ENCODE measurements at places on chromosomes 2 and 18.

GRCh38 chr18:34786162-34786741 lies 76.2 kb downstream of the DTNA start:
- DNase-seq: no peak

- peak; percentile 89 for DNase-seq
Observed at GRCh38 chr2:45889053-45889452, 237.6 kb downstream of the PRKCE start.

DNA sequence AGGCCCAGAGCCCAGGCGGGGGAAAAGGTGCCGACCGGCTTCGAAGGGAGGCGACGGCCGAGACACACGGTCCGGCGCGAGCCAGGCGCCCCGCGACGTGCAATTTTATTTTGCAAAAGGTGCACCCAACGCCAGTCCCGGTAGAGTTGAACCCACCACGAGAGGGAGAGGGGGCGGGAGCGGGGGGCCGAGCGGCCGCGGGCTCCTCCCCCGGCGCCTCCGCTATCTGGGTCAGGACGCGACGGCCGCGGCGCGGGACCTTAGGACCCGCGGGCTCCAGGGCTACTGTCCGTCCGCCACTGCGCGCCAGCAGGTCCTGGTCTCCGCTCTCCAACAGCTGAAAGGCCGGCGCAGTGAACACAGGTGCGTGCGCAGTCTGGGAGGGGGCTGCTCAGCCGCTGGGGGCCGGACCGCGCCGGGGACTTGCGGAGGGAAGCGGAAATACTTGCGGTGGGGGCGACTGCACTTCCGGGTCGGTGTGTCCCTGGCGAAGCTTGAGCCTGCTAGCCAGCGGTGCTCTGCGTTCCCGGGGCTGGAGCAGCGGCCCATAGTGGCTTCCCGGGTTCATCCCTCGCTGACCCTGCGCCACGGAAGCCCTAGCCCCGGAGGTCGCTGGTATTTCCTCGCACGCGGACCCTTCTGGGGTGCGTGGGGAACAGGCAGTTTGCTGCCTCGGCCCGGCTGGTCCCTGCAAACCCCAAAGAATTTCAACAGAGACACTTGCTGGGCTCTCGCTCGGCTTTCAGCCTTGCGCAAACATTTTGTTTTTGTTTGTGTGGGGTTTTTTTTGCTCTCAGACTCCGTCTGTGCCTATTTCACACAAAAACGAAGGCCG lies at the start of gene RMDN2:
Gene RMDN2, plus strand, starts transcription at position 225 of the 835 bp plus-strand sequence. CDS start 3,991 bp downstream, outside the sequence.
- DNase-seq: peak; percentile 70

- DNase-seq: no peak
Observed at GRCh38 chr18:67954594-67954993, 438.1 kb upstream of the DSEL start.

DNA sequence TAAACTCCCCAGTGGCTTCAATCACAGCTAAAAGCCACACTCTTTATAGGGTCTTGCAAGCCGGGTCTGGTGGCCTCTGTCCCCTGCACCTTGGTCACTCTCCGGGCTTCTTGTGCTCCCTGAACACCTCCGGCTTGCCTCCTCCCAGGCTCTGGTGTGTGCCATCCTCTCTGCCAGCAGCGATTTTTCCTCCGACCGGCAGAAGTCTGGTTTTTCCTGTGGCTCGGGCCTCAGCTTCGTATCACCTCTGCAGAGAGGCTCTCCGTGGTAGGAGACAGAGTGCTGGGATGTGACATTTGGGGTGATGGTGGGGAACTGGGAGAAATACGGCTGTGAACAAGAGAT lies 58.8 kb upstream of the HPCAL1 start:
- DNase-seq: no peak

DNA sequence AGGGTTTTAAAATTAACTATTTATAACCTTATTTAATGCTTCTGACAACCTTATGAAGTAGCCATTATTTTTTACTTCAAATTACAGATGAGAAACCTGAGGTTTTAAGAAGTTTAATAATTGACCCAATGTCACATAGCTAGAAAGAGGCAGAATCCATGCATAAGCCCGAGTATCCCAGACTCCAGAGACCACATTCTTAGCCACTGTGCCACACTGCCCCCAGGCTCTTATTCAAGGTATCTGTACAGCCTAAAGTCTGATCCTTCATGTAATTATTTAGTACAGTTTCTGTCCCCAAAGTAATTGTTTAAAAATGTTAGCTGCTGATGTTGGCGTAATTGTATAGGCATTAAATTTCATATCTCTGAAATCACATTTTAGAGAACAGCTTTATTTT lies 124.7 kb upstream of the LRRTM1 start:
- DNase-seq: no peak

GRCh38 chr2:24022975-24023575 lies 13.2 kb downstream of the MFSD2B start:
- no peak for DNase-seq

DNA sequence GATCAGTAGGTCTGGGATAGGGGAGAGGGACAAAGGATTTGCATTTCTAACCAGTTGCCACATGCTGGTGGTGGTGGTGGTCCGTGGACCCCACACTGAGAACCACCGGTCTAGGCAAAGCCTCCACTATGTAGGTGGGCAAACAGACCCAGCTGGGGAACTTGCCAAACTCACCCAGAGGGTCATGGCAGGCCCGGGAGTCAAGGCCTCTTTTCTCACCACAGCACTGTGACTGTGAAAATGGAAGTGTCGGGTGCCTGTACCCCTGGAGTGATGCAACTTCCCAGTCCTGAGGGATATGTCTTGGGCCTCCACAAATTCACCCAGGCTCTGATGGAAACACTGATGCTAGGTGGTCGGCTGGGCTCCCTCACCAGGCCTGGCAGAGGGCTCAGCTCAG lies 101.2 kb upstream of the SMAD2 start:
- DNase-seq: no peak

DNA sequence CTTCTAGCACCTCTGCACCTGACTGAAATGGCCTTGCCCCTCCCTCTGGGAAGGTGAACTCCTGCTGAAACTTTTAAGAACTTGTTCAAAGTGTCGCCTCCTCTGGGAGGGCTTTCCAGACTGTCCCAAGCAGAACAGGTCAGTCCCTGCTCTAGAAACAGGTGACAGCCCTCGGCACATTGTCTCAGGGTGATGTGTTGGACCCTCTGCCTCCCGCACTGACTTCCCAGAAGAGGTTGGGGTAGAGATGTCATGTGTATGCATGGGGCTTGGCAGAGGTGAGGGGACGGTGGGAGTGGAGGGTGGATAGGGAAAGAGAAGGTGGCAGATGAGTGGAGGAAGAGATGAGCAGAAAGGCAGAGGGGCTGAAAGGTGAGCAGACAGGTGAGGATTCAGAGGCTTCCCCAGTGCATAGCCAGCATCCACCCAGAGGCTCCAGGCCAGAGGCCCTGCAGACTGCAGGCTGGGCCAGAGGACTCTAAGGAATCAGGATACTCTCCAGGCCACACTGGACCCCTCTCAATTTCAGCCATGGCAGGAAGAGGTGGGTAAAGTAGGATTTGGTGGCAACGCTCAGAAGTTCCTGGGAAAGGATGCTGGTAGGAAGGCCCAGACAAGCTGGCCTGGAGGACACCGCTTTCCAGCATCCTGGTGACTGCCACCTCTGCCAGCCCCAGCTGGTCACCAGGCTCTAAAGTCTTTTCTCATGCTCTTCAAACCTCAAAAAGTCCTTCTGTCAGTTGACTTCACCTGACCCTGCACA lies 24.8 kb upstream of the TNS1 start:
- DNase-seq: no peak

GRCh38 chr2:39996653-39997080 lies 217.6 kb upstream of the THUMPD2 start:
- no peak for DNase-seq

DNA sequence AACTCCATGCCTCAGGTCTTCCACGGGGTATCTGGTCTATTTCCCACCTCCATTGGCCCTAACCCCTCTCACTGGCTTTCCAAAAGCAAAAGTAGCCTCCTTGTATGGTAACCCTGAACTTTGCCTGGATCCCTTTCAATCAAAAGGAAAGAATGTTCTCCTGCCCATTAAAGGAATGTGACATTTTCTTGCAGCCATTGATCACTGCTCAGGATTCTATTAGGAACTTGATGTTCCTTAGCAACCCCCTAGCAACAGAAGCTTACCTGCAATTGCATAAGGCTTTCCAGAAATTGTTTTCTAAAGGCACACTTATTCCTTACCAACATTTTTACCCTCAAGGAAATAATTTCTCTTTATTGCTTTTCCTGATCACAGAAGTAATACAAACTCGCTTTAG lies 91.4 kb upstream of the AGAP1 start:
- DNase-seq: no peak

GRCh38 chr2:185222311-185222710 lies 516.3 kb upstream of the FSIP2 start:
- no peak for DNase-seq

GRCh38 chr18:27854631-27855030 lies 322.3 kb downstream of the CDH2 start:
- no peak for DNase-seq

- DNase-seq: no peak
Observed at GRCh38 chr2:28452534-28453081, 43.3 kb upstream of the PLB1 start.

GRCh38 chr2:138275881-138276280 lies 225.7 kb upstream of the SPOPL start:
- DNase-seq: no peak

DNA sequence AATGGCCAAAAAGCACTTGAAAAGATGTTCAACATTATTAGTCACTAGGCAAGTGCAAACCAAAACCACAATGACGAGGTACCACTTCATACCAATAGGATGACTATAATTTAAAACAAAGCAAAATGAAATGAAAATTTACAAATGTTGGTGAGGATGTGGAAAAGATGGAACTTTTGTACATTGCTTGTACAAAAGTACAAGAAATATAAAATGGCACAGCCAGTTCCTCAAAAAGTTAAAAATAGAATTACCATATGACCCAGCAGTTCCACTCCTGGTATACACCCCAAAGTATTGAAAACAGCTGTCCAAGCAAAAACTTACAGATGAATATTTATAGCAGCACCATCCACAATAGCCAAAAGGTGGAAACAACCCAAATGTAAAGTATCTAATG lies 107.8 kb upstream of the XPO1 start:
- DNase-seq: no peak

GRCh38 chr2:241413929-241414580 lies 58.0 kb downstream of the FARP2 start:
- DNase-seq: no peak

DNA sequence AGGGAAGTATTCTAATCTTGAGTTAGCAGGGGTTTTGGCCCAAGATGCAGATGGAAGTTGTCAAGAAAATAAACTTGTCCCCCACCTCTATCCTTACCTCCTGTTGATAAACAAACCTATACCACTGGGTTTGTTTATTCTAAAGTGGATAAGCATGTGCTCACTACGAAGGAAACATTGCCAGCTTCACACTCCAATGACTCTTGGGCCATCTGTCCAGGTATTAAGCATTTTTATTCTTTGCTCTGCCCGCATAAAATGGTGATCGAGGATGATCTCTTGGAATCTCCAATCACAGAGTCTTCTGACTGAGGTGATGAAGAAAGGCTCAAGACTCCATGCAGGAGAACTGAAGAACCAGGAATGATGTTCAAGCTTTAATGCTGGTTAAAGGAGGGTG lies 1908.4 kb upstream of the PIK3C3 start:
- DNase-seq: no peak

GRCh38 chr18:53360501-53361443 lies 863.7 kb downstream of the MBD2 start:
- no peak for DNase-seq

- DNase-seq: no peak
Observed at GRCh38 chr2:136764452-136765255, 691 bp upstream of the THSD7B start.

GRCh38 chr2:239978411-239978810 lies 46.7 kb downstream of the NDUFA10 start:
- DNase-seq: no peak

DNA sequence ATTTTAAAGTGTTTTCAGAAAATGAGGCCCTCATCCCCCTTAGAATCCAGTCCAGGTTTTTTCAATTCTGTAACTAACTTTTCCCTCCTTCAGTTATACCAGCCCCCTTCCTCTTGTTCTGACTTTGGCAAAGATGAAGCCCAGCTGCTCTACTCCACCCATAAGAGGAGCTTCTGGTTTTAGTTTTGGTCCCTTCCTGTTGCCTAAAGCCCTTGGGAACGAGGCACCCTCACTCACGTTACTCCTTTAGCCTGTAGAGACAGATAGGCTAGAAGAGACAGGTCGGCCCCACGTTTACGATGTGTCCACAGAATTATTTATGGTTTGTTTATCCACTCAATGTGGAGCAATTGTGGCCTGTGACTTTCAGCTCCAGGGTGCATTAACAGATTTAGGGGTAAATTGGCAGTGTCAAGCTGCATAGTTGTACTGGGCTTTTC lies 454.2 kb upstream of the TNP1 start:
- no peak for DNase-seq

DNA sequence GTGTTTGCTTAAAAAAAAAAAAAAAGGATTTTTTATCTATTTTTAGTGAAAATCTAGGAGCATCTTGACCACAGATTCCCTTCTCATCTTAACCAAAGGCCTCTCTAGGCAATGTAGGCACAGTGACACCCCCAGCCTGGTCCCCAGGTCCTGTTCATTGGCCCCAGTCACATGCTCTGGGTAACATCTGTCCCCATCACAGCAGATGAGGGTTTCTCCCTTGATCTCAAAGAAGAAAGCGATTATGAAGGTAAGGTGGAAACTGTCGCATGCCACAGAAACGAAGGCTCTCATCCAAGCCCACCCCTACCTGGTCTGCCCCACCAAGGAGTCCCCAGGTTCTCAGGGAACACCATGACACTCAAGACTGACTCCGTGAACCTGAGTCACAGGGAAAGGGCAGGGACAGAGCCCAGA lies 4.7 kb downstream of the HS6ST1 start:
- DNase-seq: no peak

DNA sequence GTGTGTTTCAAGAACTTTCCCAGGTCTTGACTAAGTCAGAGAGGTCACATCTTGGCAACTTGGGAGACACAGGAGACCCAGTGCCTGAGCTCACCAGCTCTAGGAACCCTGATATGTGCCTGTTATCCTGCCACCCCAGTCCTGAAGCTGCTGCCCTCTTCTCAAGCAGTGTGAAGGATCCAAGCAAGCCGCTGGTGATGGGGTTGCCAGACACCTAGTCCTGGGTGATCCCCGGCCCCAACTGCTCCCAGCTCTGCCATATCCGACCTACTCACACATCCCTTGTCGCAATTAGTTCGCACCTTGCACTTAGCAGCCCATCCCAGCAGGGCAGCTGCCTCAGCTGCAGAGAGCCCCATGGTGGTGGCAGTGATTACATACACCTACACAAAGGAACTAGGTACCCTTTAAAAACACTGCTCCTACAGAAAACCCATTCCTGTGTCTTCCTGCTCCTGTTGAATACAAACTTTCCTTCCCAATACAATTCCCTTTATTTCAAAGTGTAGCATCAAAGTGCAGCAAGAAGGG lies 247.2 kb upstream of the RAB12 start:
- no peak for DNase-seq
